ENCODE measurements at places on chromosomes 3 and 15.
A peak's percentile ranks its signal among the peaks of the same experiment; 100 is the strongest.

GRCh38 chr15:82914396-82914795 lies 38.1 kb downstream of the HOMER2 start:
- DNase-seq, result no peak

DNA sequence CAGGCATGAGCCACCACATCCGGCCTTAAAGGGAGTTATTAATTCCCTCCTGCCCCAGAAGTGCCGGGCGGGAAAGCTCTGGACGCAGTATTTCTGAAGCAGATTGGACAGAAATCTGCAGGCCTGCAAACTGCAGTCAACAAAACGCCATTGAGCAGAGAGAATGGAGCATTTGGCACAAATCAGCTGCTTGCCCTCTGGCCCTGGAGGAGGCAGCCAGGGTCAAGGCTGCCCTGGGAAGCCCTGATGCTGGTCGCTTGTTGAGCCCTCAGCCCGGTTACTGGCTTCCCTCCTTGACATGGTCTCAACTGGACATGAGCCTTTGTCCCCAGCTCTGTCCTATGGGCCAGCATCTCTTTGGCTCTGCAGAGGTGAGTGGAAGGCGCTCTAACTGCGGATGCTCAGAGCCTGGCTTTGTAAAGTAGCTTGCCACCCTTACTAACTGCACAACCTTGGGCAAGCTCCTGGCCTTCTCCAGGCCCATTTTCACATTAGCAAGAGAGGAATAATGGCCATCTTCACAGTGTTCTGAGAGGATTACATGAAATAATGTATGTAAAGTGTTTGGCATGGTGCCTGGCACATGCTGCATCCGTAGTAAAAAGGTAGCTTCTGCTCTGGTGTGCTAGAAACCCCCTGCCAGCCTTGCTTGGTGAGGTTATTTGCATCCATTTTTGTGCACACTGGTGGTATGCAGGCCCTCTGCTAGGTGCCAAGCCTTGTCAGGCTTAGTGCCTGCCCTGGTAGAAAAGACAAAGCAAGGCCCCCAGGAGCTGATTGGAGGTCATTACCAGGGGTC lies 4.1 kb downstream of the SEMA4B start:
- DNase-seq, result no peak

- DNase-seq, result no peak
Measured at GRCh38 chr15:89377024-89377841, 42.6 kb upstream of the POLG start.

DNA sequence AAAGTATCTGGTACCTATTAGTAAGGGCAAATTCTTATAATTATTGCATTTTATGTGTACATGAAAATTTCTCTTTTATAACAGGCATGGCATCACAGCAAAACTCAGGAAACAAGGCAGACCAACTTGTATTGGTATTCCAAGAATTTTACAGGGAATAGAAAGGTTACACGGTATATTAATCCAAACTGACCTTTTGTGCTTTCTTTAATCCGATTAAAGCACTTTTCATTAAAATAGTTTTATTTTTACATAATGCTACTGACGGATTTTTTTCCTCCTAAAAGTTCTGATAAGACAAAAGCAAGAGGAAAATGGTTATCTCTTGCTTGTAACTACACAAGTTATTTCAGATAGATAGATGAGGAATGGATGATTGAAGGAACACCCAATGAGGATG lies 137.0 kb upstream of the SLCO3A1 start:
- DNase-seq, result no peak

GRCh38 chr3:186070996-186071395 lies 37.9 kb downstream of the ETV5 start:
- no peak for DNase-seq

DNA sequence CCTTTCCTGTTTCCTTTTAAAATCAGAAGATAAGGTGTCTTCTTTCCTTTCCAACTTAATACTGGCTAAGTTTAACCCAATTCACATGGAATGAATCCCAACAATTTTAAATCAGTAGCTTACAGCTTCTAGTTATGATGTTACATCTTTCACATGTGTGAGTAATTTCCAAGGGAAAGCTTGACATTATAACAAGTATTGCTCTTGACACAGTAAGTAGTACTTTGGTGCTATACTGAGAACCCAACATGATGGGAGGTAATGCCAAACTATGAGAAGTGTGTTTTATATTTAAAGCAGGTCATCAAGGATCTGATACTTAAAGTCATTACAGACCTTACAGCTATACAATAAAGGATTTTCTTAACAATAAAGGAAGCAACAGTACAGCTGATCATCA lies 29.1 kb downstream of the RABL3 start:
- DNase-seq, result no peak

DNA sequence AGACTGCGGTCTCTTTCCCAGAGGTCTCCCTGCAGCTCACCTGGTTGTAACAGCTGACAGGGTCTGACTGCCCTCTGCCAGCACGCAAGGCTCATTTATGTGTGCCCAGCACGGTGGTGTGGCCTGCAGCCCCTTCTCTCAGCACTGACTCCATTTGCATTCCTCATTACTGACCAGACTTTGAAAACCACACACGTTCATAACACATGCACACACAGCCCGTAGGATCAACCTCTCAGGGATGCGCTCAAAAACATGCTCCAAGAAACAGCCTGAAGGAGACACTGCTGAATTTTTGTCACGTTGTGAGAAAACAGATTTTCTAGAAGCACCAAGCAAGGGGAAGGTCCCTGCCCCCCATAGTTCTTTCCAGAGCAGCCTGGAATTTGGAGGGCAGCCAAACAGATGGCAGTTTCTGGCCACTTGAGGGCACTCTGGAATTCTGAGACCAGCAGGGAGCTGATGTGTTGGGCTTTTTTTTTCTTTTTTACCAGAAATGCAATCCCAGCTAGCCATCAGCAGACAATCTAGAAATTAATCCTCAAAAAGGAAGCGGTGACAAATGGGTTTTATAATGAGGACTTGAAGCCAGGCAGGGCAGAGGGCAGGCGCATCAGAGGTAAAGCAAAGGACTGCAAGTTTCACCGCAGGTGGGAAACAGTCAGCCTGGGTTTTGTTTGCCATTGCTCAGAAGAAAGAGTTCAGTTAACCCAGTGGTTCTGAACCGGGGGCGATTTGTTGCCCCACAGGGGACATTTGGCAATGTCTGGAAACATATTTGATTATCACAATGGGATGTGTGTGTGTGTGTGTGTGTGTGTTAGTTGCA lies 170.5 kb upstream of the PROK2 start:
- DNase-seq, result peak; percentile 38

DNA sequence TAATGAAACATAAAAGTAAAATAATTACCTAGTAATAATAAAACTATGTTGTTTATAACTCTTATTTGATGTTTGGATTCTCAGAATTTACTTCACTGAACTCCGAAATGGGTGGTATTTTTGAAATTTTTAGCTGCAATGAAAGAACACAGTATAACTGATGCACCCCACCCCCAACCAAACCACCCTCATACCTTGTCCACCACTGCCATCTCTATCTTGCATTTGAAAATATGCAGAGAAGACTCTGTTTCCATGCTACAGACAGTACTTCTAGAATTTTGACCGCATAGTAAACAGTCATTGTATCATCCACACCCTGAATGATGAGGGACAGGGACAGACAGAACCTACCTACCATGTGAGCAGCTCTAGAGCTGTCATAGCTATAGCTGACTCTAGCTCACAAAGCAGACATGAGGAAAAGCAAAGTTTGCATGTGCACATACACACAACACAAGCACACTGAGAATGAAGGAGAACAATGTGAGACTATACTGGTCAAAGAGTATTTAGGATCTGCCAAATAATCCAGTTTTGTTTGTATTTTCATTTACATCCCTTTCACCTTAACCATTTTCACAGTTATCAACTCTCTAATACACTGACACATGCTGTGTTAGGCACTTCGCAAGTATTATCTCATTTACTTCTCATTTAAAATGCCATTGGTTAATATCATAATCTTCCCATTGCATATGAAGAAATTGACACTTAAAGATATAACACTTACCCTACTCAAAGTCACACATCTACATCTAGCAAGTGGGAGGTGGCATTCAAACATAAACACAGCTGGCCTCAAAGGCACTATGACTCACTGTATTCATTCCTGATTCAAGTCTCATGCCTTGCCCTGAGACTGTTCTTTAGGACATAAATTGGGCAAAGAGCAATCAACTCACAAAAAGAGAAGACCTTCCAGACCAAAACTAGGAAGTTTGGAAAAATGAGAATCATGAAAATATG lies 1014.7 kb upstream of the CFAP20DC start:
- no peak for DNase-seq

DNA sequence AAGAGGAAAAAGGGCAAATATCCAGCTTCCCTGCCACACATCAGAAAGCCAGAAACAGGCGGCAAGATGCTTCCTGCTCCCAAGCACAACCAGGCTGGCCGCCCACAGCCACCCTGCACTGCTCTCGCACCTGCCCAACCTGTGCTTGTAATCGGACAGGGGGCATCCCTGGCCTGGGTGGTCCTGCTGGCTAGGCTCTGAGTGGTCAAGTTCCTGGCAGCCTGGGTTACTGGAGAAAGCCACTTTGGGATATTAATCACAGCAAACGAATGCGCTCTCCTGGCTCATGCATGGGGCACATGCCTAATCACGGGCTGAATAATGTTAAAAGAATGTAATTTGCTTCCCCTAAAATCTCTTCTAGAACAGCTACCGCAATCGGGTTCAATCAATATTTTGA lies 442.4 kb downstream of the MCTP2 start:
- DNase-seq, result no peak

DNA sequence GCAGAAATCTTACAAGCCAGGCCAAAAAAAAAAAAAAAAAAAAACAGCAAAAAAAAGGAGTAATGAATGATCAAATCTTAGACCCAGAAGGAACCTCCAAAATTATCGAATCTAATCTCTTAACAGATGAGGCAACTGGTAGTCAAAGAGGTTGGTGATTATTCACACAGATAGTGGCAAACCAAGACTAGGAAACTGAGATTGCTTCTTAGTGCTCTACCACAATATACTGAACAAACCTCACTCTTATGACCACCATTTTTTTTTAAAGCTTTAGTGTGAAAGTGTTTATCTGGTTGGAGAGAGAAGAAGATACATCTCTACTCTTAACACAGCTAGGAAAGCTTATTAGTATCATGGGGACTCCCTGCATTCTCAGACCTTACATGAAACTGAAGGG lies 17.3 kb downstream of the ATOSA start:
- DNase-seq, result no peak
